ENCODE measurements at places on chromosomes 4 and X.

- no peak for DNase-seq
Measured at GRCh38 chrX:7638078-7638710, 204.8 kb upstream of the VCX start.

DNA sequence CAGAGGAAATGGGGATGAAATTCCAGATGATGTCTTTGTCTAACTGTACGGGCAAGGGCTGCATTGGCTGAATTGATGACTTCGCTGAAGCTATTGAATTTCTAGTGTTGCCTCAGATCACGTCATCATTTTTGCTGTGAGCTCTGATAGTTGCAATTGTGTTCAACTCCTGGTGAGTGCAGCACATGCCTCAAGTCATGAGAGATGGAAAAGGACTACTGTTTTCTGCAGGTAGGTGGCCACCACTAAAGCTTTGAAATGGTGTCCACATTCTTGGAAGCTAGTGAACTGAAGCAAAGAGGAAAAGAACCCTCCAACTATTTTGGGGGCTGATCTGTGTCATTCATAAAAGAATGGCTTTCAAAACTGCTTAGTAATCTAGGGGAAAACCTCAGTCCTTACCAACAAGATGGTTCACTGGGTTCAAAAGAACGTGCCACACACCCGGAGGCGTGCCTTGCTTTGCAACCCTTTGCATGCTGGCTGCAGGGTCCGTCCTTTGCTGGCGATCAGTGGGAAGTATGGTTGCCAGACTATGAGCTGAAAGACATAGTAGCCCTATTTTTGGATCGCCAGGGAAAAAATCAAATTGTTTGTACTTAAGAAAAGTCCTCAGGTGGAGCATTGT lies 88.1 kb upstream of the STOX2 start:
- DNase-seq: no peak

DNA sequence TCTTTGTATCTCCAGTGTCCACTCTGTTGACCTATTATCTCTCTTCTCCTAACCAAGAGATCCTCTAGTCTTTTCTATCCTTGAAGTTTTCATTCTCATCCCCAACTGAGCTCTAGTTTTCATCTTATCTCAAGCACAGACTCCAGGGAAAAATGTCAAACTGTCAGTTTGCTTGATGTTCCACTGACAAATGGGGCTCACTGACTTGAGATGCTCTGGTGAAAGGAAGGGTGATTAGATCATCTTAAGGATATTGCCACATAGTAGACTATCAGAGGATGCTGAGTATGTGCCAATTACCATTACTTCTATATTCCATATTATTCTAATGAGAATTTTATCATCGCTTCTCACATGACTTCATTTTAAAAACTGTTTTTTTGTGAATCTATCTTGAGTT lies 2008.2 kb downstream of the ARAP2 start:
- DNase-seq: no peak

DNA sequence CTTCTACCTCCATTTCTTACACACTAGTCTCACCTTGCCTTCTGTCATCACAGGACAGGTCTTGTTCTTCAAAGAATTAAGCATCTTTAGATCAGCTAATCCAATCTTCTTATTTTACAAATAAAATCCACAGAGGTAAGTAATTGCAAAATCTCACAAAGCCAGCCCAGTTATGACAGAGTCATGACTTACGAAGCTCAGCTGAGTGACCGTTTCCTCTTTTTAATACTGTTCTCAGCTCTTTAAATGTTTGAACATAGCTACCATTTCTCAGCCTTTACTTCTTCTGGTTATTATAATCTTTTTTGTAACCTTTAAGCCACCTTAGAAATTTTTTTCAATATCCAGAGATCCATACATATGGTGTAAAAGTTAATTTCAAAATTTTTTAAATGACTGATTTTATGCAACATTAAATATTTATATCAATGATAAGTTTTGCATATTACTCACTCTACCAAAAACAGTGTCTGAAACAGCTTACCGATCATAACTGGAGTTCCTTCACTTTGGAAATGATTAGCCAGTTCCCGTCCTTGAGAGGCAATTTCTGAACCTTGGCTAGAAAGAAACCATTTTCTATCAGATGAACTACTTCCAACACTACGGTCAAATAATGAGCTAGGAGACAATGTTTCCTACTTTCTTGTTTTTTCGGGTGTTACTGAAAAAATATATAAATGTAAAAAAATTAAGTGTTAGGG lies 8.8 kb downstream of the ANKRD37 start:
- DNase-seq: no peak

DNA sequence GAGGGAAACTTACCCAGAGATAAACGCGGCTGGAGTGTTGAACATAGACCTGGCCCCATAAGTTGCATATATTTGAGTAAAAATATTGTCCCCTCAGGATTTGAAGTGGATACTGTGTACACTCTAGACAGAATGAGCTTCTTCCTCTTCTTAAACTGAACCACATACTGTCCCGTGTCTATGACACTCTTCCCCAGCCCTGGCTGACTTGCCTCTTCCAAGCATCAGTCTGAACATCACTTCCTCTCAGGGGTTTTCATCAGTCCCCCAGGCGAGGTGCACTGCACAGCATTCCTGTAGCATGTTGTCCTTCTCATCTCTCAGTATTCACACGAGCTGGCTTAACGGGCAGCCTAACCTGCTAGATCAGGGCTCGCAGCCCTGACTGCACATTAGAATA lies 80.5 kb upstream of the TMEM150C start:
- no peak for DNase-seq

DNA sequence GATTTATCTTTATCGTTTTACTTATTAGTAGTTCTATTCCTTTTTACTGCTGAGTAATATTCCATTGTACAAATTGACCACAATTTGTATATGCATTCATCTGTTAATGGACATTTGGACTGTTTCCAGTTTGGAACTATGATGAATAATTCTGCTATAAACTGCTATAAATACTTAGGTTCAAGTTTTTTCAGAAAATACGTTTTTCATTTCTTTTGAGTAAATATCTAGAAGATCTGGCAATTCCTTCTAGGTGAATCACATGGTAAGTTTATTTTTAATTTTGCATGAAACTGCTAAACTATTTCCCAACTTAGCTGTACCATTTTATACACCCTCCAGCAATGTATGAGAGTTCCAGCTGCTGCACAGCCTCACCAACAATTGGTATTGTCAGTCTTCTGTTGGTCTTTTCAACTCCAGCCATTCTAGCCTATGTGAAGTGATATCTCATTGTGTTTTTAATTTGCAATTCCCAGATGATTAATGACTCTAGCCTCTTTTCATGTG lies 22.2 kb downstream of the LIN54 start:
- DNase-seq: no peak

DNA sequence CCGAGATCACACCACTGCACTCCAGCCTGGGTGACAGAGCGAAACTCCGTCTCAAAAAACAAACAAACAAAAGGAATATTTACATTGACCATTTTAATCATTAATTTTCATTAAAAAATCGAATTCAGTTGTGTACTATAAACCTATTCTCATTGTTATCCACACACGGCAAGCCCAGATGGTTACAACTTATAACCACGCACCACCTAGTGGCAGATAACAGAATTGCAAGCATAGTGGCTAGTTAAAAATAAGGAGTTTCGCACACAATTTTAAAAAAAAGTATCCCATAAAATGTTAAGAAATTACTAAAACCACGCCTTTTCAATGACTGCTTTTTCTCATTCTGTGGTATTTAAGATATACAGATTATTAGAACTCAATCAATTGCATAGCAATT lies 25.4 kb downstream of the MBNL3 start:
- DNase-seq: no peak

DNA sequence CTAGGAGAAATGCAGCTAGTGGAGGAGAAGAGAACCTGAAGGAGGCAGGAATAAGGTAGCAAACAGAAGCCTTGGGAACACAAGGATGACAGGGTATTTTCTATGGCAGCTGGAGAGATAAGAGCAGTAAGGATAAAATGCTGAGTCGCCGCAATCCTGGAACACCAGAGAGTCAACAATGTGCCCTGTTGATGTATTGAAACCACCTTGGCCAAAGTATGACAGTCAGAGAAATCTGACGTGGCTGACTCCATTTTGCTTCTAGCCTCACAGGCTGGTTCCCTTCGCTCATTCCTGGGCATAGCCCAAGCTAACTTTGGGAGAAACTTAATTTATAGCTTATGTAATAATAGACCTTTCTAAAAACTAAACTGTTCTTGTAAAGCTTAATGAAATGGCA lies 56.6 kb upstream of the C4orf54 start:
- no peak for DNase-seq

- no peak for DNase-seq
Measured at GRCh38 chr4:142696334-142697122, 149.6 kb downstream of the INPP4B start.

DNA sequence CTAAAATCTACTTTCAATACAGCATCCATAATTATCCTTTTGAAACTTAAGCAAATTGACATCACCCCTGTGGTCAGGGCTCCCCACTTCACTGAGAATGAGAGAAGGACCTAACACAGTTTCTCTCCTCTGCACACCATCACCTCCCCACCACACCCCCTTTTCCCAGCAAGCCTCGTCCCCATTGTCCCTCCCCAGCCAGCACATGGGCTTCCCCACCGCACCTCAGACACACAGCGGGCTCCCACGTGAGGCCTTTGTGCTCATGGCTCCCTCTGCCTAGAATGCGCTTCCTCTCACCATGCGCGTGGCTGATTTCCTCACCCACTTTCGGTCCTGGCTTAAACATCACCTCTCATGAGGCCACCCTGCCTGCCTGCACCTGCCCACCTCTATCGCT lies 639.0 kb upstream of the FRG1 start:
- no peak for DNase-seq
